ENCODE measurements at places on chromosomes 4 and X.

- no peak for DNase-seq
These were observed 105.0 kb downstream of the PCDH7 start for GRCh38 chr4:30825008-30825770.

DNA sequence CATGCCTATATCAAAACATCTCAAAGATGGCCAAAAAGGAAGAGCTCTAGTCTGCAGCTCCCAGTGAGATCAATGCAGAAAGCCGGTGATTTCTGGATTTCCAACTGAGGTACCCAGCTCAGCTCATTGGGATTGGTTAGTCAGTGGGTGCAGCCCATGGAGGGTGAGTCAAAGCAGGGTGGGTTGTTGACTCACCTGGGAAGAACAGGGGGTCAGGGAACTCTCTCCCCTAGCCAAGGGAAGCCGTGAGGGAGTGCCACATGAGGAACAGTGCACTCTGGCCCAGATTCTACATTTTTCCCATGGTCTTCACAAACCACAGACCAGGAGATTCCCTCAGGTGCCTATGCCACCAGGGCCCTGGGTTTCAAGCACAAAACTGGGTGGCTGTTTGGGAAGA is 57.3 kb upstream of the FGF16 start:
- DNase-seq = no peak

DNA sequence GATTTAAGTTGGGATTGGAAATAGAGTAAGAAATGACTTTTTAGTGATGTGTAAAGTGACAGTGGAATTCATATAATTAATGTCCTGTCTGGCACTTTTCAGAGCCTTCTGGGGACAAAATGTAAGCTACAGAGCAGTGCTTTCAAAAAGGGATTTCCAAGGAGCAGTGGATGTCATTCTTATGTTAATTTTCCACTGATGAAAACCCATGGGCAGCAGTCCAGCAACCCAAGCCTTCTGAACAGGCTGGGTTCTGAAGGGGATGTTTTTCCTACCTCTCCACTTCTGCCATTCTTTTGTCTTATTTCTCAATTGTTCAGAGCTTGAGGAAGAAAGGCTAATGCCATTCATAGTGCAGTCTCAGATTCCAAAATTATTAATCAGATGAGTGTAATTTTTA is 717.6 kb upstream of the HS3ST1 start:
- no peak for DNase-seq

- no peak for DNase-seq
These were observed 19.3 kb downstream of the JAKMIP1 start for GRCh38 chr4:6180841-6181631.

- no peak for DNase-seq
These were observed 732.7 kb upstream of the POU3F4 start for GRCh38 chrX:82775426-82775825.

DNA sequence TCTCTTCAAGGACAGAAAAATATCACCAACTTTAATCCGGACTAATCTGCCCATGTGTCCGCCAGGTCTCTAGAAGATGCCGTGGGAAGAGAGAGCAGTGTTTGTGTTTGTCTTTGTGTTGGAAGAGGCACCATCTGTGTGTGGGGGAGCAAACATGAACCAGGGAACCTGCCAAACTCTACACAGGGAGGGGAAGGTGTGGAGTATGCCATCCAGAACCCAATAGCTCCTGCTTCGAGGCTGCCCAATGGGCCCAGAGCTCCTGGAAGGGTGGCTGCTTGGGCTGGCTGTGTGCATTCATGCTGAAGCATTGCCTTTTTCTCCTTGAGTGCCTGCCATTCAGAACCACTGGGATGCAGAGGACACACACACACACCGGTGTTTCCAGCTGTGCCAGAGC is 536.2 kb downstream of the MID1IP1 start:
- DNase-seq = no peak

GRCh38 chrX:23907111-23907497 is 634 bp downstream of the APOO start:
- no peak for DNase-seq

DNA sequence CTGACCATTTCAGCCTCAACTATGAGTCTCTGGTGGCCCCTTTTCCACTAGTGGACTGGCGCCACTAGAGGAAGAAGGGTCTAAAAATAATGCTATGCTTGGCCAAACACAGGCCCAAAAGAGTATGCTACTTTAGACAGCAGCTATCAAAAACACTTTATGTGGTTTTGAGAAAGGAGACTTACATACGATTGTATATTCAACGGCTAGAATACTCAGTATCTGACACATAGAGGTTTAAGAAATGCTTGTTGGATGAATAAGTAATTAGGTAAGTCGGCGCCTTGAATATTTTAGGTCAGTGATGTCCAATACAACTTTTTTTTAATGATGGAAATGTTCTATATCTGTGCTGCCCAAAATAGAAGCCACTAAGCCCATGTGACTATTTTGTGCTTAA is 25.7 kb upstream of the TMPRSS11A start:
- DNase-seq = no peak

DNA sequence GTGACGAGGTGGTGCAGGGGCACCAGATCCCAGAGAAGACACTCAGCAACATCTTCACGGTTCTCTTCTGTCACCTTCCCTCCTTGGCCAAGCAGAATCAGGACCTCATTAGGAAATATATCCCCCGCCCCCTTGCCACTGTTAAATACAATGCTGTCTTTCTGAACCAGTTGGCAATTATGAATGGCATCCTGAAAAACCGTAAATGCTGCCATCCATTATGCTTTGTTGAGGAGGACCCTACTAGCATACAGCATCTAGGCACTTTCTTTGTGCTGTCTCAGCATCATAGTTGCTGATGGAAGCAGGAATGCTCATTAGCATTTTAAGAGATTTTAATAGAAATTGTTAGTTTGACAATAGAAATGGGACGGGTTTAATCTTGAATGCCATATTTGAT is 138.5 kb downstream of the DCLK2 start:
- DNase-seq = no peak

DNA sequence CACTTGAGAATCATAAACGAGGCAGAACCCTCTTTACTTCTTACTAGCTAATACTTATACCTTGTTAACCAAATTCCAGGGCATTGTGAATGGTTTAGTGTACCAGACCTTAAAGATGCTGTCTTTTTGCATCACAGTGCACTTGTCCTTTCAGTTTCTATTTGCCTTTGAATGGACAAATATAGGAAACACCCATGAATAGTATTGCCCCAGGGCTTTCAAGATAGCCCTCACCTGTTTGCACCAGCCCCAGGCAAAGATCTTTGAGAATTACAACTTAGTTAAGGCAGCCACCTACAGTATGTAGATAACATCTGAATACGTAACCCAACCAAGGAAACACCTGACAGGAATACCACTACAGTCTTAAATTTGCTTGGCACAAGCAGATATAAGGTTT is 60.8 kb upstream of the CT45A1 start:
- no peak for DNase-seq

DNA sequence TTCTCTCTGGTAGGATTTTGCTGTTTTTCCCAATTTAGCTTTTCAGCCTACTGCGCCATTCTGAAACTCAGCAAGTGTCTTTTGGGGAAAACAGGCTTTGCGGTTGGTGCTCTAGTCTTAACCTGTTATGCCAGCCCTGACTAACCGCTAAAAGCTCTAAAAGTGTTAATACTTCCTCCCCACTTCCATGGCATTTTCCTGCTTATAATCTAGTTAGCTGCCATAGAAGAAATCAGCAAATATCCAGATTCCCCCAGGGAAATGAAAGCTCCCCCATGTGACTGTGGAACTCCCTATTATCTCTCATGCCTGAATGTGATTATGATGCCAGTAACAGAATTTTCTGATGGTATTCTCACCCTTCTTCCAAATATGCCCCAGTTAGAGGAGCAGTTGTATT is 28.7 kb upstream of the GYPA start:
- DNase-seq = no peak

GRCh38 chr4:1244978-1245471 is 3.9 kb downstream of the CTBP1 start:
- DNase-seq = no peak

DNA sequence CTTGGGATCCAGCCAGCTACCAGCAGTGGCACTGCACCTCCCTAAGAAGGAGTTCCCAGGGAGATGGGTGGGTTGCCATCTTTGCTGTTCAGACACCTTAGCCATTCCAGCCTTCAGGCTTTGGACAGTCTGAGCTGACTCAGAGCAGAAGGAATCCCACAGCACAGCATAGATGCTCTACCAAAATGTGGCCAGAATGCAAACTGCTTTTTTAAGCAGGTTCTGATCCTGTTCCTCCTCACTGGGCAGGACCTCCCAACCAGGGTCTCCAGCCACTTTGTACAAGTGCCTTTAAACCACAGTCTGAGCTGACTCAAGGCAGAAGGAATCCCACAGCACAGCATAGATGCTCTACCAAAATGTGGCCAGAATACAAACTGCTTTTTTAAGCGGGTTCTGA is 209.0 kb downstream of the NPNT start:
- no peak for DNase-seq

GRCh38 chr4:138003248-138003647 is 238.9 kb downstream of the SLC7A11 start:
- no peak for DNase-seq

- no peak for DNase-seq
These were observed 1162.1 kb downstream of the RAPGEF2 start for GRCh38 chr4:160265014-160265413.

- no peak for DNase-seq
These were observed 29.9 kb downstream of the BOD1L1 start for GRCh38 chr4:13597604-13598003.

GRCh38 chr4:58541926-58542325 is 1431.7 kb upstream of the IGFBP7 start:
- DNase-seq = no peak

DNA sequence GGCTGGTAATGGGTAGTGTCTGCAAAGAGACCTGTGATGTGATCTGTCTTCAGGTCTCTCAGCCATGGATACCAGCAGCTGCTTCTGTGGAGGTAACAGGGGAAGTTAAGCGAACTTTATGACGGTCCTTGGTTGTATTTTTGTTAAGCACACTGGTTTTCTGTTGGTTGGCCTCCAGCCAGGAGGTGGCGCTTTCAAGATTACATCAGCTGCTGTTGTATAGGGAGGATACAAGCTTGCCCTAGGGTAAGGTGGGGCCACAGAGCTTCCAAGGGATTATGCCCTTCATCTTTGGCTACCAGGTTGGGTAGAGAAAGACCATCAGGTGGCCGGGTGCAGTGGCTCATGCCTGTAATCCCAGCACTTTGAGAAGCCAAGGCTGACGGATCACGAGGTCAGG is 834.2 kb upstream of the GALNTL6 start:
- DNase-seq = no peak

- DNase-seq = no peak
These were observed 327.7 kb upstream of the F9 start for GRCh38 chrX:139202742-139203420.

- no peak for DNase-seq
These were observed 181.7 kb downstream of the MAML3 start for GRCh38 chr4:139972305-139972704.

DNA sequence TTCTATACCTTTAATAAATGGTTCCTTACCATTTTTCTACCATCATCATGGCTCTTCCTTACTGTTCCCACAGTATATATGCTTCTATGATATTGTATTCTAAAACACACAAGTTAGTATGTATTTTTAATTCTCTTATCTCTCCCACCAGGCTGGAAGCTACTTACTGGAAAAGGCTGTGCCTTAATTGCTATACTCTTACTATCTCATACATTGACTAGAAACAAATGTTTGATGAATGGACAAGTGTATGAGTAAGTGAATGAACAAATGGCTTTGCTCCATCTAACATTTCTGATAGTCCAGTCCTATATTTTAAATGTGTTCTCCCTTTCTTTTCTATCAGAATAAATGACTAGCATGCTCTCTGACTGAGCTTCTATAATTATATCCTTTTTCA is 320.8 kb upstream of the RASGEF1B start:
- DNase-seq = no peak

GRCh38 chr4:81165861-81166430 is 49.1 kb downstream of the PRKG2 start:
- no peak for DNase-seq

GRCh38 chrX:15496824-15497223 is 3.7 kb upstream of the PIR start:
- no peak for DNase-seq

GRCh38 chrX:117743469-117744251 is 372.9 kb downstream of the KLHL13 start:
- no peak for DNase-seq

DNA sequence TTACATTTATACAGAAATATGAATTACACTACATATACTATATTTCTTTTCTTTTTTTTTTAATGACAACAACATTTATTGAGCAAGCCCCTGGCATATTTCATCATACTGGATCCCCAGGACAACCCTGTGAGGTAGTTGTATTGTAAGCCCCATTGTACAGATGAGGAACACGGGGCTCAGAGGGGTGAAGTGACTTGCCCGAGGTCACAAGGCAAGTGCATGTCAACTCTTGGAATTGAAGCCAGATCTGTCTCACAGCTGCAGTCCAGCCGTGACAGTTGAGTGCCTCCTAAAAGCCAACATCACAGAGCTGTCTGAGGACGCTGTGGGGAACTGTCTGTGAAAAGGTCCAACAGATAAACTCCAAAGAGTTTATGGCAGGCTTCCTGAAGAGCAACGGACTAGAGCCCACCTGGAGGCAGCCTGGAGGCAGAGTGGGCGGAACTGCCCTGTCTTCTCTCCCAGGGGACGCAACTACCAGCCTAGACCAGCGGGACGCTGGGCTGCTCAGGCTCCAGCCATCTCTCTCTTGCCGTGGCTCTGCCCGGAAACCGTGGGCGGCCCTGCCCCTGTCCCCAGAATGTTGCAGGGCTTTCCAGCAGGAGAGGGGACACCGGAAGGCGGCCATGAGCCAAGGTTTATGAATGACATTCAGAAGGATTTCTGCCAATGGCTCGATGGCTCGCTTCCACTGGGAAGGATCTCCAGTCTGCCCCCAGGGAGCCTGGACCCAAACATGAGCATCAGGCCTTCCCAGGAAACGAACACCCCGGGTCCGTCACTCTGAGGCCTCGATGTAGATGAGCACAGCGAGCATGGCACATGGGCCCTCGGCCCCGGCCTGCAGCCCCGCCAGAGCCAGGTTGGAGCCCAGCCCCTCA is 50.1 kb downstream of the CFAP299 start:
- DNase-seq = no peak

DNA sequence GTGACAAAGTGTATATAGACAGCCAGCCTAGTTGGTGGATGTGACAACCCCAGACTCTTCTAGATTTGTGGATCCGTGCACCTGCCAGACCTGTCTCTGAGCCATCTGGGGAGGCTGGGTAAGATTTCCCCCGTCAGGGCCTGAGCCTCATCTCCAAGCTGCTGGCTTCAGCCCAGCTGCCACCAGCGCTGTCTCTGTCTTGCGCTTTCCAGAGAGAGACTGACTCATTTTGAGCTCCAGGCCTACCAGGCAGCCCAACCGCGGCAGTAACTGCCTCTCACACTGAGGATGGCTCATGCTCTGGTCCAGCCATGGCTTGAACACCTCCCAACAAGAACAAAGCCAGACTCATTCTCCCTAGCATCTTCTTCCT is 26.4 kb downstream of the NOP14 start:
- DNase-seq = no peak
